NCI-H1417 treated with DMSO at 0.1 percent for 48 hours (cell line): ENCODE measurements at places on chromosomes 11 and 22.

- no peak for DNase-seq
Measured at GRCh38 chr11:127338380-127339259, 338.1 kb upstream of the KIRREL3 start.

GRCh38 chr11:75836417-75836816 lies 21.4 kb downstream of the UVRAG start:
- no peak for DNase-seq

- no peak for DNase-seq
Measured at GRCh38 chr11:110085255-110085838, 7.8 kb upstream of the ZC3H12C start.

GRCh38 chr22:26524870-26525269 lies 12.6 kb upstream of the TFIP11 start:
- DNase-seq: no peak

GRCh38 chr11:71173709-71174108 lies 78.7 kb downstream of the SHANK2 start:
- DNase-seq: no peak

GRCh38 chr11:105790840-105791239 lies 181.0 kb downstream of the GRIA4 start:
- DNase-seq: no peak

DNA sequence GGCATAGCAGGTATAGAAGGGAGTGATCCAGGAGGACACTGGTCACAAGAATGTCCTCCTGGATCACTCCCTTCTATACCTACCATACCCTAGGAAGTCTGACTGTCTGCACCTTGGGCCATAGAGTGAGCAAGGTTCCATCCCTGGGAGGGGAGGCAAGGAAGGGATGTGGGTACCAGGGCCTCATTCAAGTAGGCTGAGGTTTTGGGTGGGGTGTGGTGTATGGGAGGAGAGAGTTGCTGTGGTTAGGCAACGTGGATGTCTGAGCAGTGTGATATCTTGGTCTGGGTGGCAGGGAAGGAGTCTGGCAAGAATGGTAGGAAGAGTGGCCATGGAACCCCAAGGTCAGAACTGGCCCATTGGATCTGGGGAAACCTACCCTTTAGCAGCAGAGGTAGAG lies 13.2 kb downstream of the PPFIBP2 start:
- DNase-seq: no peak

- no peak for DNase-seq
Measured at GRCh38 chr11:96019810-96020747, 96.2 kb upstream of the MTMR2 start.

GRCh38 chr11:62295504-62295903 lies 3.4 kb downstream of the SCGB1D4 start:
- no peak for DNase-seq

GRCh38 chr22:46317646-46318045 lies 17.9 kb upstream of the TRMU start:
- DNase-seq: no peak

DNA sequence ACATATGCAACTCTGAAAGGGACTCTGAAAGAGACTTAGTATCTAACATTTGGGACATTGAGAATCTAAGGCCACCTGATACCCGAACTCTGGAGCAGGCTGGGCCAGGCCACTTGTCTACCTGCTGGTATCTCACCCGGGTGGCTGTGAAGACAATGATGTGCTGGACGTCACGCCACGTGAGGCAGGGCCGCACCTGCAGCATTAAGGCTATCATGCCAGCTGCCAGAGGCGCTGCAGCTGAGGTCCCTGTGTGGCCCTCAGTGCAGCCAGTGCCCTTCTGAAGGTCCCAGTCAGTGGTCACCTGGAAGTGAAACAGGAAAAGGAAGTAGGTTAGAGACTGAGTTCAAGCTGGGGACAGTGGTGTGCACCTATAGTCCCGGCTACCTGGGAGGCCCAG lies 12.4 kb downstream of the PCSK7 start:
- DNase-seq: no peak

DNA sequence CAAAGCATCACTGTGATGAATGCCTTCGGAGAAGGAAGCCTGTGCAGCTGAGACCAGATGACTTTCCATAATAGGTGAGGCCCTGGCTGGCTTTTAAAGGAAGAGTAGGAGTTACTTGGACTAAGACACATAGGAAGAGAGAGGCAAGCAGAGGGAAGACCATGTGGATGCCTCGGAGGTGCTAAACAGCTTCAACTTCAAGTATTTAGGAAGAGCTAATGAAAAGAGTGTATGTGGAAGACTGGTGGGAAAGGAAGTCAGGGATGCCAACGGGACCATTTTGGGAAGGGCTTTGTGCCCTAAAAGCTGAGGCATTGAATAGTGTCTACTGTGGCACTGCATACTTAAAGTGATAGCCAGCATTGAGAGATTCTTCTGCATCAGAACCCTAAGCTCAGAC lies 69.3 kb upstream of the OPCML start:
- no peak for DNase-seq

DNA sequence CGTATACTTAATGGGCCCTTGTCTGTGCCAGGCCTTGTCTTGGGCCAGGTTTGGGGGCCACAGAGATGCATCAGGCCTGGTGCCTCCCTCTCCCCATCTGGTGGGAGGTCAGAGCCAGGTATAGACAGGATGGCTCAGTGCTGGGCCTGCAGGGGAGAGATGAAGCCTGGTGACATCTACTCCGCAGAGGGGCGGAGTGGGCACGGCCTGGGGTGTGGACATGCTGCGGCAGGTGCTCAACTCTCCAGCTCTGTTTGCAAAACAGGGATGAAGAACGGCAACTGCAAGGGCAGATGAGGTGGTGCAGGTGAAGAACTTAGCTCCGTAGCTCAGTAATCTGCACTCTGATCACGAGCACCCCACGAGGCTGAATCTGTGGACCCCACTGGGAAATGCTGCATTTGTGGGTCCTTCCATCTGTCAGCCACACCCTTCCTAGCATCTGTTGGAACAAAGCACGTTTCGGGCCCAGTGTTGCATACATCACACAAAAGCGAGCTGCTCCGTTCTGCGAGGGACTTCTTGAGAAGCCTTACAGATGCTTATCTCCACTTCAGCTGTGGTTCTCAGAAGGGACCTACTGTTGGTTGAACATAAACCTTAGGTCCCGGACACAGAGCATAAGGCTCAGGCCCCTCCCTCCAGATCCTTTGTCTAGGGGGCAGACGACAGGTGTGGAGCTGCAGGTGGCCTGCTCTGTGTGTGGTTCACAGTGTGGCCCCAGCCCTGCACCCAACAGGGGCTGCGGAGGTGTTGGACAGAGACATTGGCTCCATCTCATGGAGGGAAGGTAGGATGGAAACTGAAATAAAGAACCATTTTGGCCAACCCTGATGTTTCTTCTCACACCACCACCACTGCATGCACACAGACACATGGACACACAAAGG lies 78.3 kb downstream of the LRRC32 start:
- no peak for DNase-seq

DNA sequence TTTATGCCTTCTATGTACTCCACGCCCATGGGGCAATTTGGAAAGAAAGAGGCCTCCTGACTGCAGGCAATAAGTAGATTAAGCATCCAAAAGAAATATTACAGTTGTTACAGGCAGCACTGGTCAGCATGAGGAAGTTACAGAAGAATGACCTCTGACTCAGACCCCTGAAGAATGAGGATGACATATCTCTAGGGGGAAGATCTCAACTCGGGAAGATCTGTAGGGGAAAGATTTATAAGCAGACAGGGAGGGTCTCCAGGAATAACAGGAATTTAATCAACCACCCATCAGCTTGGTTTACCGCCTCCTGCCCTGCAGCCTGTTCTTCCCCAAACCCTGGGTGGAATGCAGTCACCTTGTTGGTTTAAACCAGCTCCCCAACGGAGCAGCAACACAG lies 58.0 kb downstream of the RCN1 start:
- DNase-seq: no peak

DNA sequence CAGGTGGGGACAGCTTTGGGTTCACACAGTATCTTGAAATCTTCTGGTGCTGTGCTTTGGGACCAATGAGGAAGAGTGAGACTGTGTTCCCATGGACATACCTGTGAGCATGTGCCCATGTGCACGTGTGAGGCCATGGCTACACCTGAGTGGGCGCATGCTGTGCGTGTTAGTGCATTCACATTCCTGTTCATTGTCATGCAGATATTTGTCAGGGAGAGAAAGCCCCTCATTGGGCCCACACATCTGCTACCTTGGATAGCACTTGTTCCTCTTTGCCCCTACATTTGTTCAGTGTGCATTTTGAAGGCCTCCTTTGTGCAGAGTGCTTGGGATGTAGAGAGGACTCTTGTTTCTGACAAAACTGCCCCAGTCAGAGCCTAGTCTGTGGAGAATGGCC lies 154.3 kb upstream of the E2F8 start:
- no peak for DNase-seq

GRCh38 chr11:22878604-22879003 lies 18.3 kb upstream of the CCDC179 start:
- no peak for DNase-seq

- DNase-seq: peak; percentile 98
Measured at GRCh38 chr11:58578136-58578634, 678 bp upstream of the ZFP91 start.
